ENCODE measurements at places on chromosomes 4 and X. TPM values are rescaled to one million over a fixed set of nuclear protein-coding genes. Genes with fewer than 3 reads are reported as not detected.

GRCh38 chrX:121639781-121640180 is 592.4 kb downstream of the GLUD2 start:
- H3K27ac ChIP-seq = no peak overlapping the region
- H3K36me3 ChIP-seq = no peaks in the 10 kb centered on the region
- no peak overlapping the region for H3K4me3 ChIP-seq
- no peaks in the 10 kb centered on the region for H3K27me3 ChIP-seq
- DNase-seq = no peak
- no peaks in the 10 kb centered on the region for H3K4me1 ChIP-seq

DNA sequence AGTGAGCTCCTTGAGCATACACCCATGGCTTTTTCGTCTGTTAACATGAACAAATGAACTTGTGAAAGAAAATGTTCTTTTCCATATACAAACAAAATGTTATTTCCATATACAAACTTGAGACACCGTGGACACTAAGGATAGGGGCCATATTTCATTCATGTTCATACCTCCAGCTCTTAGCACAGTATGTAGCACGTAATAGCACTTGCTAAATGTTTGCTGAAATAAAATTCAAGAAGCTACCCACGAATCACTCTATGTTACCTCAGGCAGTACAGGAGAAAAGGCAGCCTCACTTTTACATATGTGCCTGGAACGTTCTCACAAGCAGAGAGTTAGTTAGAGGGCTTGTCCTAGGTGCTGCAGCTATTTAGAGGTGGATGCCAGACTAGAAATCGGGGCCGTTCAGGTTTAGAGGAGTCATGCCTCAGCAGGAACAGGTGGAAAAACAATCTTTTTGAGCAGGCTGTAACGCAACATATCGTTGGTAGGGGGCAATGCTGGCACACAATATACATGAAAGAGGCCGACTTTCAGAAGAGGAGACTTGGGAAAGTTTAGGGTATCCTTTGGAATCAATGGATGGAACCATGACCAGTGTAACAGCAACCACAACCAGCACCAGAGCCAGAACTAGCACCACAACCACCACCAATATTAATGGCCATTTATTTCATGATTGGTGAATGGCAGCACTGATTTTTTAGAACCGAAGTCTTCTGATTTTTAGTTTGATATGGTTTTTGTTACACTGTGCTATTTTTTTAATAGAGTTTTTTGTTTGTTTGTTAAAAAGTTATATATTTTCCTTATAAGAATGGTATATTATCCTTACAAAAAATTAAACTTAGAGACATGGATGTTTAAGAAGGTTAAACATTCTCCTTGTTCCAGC is 14.8 kb upstream of the PAQR3 start:
- H3K27me3 ChIP-seq = peaks cover 5% of the 10 kb centered on the region
- no peak for DNase-seq
- H3K36me3 ChIP-seq = no peaks in the 10 kb centered on the region
- H3K4me3 ChIP-seq = no peak overlapping the region

- no peak overlapping the region for H3K27ac ChIP-seq
- H3K4me1 ChIP-seq = no peaks in the 10 kb centered on the region
- no peaks in the 10 kb centered on the region for H3K36me3 ChIP-seq
- no peak for DNase-seq
- no peaks in the 10 kb centered on the region for H3K27me3 ChIP-seq
Measured at GRCh38 chrX:105273326-105273725, 52.8 kb upstream of the TEX13A start.

DNA sequence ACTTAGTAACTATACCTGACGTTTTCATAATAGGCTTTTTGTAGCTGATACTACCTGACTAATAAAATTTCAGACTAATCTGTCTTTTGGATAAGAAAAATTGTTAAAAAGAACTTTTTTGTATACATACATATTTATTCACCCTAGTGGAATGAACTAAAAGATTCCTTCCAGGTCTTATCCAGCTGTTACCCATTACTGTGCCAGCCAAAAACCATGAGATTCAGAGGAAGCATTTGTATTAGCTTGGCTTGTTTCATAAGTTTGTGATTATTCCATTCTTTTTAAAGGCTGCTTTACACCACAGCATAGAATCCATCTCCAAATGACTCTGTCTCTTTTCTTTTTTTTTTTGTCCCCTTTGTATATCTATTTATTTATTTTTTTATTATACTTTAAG is 149.4 kb downstream of the FAT4 start:
- H3K4me1 ChIP-seq = no peaks in the 10 kb centered on the region
- peaks cover 3% of the 10 kb centered on the region for H3K36me3 ChIP-seq
- no peak for DNase-seq
- no peaks in the 10 kb centered on the region for H3K27me3 ChIP-seq
- no peak overlapping the region for H3K4me3 ChIP-seq
- H3K27ac ChIP-seq = no peak overlapping the region

GRCh38 chr4:163815776-163816175 is 321.3 kb downstream of the TMA16 start:
- no peaks in the 10 kb centered on the region for H3K36me3 ChIP-seq
- no peaks in the 10 kb centered on the region for H3K27me3 ChIP-seq
- DNase-seq = no peak
- no peaks in the 10 kb centered on the region for H3K4me1 ChIP-seq
- no peak overlapping the region for H3K27ac ChIP-seq

GRCh38 chr4:106986486-106986885 is 49.6 kb downstream of the DKK2 start:
- no peak for DNase-seq
- no peaks in the 10 kb centered on the region for H3K27me3 ChIP-seq
- H3K36me3 ChIP-seq = no peaks in the 10 kb centered on the region
- no peak overlapping the region for H3K4me3 ChIP-seq

DNA sequence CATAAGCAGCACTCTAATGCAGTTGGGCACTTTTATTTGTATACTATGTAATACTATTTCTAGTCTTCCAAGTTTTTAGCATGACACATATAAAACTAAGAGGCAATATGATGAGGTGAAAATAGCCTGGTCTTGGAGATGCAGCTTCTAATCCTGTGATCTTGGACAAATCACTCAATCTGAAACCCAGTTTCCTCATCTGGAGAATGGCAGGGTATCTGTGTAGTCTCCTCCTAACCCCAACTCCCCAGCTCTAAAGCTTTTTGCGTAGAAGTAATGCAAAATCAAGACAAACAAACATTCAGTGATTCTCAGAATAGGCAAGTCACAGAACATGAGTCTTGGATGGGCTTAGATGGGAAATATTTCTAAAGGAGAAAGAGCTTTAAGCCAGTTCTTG is 36.7 kb upstream of the IL21 start:
- H3K4me3 ChIP-seq = no peak overlapping the region
- no peaks in the 10 kb centered on the region for H3K36me3 ChIP-seq
- DNase-seq = no peak

DNA sequence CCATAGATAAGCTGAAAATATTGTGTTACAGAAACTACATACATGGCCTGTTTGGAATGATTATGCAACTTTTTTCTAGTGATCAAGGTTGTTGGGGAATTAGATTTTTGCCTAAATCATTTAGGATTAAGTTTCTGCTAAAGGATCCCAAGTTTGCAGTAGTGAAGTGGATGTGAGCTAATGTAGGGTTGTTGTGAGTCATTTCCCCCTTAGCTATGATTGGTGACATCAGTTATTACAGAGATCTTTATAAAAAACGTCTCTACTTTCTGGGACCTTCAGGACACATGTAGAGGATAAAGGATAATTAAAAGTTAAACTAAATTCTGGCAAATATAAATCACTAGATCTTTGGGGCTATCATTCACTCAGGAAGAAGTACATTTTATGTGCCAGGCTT is 133.3 kb downstream of the GATB start:
- H3K36me3 ChIP-seq = no peaks in the 10 kb centered on the region
- no peak overlapping the region for H3K4me3 ChIP-seq
- H3K27me3 ChIP-seq = peaks cover 17% of the 10 kb centered on the region

DNA sequence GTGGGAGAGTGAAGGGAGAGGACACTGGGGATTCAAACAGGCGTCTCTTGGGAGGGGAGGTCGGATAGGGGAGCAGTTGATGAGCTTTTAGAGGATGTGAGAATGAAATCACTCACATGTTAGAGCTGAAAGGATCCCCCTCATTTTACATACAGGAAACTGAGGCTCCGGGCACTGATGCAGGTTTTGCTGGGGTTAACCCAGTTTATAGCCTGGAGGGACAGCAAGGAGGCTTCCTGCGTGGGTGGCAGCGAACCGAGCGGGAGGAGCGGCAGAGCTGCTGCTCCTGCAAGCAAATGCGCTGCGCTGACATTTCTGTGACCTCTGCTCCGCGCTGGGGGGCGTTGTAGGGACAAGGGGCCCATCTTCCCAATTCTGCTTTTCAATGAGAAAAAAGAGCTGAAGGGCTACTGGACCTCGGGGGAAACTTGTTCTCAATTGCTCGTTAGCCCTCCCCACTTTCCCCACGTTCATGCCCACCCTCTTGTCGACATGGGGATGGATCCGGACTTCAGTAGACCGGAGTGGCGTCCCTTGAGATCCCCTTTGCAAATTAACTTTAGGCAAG is 1.2 kb upstream of the NEUROG2 start:
- H3K4me3 ChIP-seq = no peak overlapping the region
- H3K4me1 ChIP-seq = no peaks in the 10 kb centered on the region
- H3K27ac ChIP-seq = no peak overlapping the region
- DNase-seq = no peak
- H3K36me3 ChIP-seq = no peaks in the 10 kb centered on the region

GRCh38 chr4:4899202-4899925 is 39.9 kb downstream of the MSX1 start:
- peaks cover 11% of the 10 kb centered on the region for H3K27me3 ChIP-seq
- H3K36me3 ChIP-seq = no peaks in the 10 kb centered on the region
- H3K4me3 ChIP-seq = no peak overlapping the region
- no peak overlapping the region for H3K27ac ChIP-seq
- H3K4me1 ChIP-seq = no peaks in the 10 kb centered on the region

DNA sequence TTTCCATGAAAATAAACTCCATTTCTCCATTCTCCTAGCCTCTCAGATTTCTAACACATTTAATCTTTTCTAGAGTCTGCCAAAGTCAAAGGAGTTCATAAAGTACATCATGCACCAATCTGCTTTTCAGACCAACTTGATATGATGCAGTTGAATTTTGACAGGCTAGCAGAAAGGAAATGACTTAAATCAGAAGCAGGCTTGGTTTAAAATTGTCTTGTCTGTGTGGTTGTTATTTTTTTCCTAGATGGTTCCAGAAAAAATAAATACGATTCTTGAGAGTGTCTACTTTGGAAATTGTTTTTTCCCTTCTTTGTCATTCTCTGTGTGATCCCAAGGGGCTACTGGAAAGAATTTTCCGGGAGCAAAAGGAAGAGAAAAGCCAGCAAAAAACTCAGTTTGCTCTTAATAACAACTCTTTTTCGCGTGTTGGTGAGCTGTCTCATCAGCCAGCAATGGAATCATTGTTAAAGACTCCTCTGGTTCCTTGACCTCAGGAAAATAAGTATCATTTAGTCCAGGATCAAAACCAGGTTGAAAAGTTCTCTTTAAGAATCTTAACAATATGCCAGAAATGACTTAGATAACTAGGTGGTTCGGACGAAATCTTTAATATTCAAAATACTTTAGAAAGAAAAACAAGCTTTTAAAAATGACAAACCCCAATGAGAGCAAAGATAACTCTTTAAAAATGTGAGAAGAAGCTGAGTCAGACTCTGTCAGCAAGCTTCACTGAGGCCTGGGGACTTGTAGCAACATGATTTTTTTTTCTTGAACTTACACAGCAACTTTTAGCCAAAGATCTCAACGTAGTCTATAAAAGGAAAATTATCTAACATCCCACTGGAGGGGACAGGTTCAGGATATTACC is 49.7 kb upstream of the GAB1 start:
- H3K4me3 ChIP-seq = no peak overlapping the region
- H3K4me1 ChIP-seq = peaks cover 11% of the 10 kb centered on the region

DNA sequence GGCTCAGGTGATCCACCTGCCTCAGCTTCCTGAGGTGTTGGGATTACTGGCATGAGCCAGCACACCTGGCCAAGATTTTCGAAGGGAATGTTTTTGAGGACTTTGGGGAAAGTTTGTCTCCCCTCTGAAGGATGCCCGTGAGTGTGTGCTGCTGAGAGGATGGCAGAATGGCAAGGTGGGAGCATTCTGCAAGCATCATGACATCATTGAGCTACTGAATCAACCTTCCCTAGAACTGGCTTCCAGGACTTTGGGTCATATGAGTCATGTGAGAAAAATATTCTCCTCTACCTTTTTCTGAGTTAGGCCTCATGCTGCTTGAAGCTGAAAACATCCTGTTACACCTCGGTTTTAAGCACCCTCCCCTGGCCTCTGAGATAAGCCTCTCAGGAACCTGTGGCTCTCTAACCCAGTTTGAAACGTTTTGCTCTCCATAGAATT is 31.0 kb downstream of the TMEM131L start:
- H3K4me1 ChIP-seq = peaks cover 20% of the 10 kb centered on the region
- no peak overlapping the region for H3K27ac ChIP-seq
- H3K4me3 ChIP-seq = no peak overlapping the region
- DNase-seq = peak; percentile 70

GRCh38 chr4:52750819-52751486 is at the start of gene ERVMER34-1:
TSS of gene ERVMER34-1 (minus strand) at chr4:52751425. CDS start at chr4:52745520, 5,905 bp downstream.
- H3K4me1 ChIP-seq = peaks cover 4% of the 10 kb centered on the region
- H3K27ac ChIP-seq = no peak within 1 kb of the TSS

DNA sequence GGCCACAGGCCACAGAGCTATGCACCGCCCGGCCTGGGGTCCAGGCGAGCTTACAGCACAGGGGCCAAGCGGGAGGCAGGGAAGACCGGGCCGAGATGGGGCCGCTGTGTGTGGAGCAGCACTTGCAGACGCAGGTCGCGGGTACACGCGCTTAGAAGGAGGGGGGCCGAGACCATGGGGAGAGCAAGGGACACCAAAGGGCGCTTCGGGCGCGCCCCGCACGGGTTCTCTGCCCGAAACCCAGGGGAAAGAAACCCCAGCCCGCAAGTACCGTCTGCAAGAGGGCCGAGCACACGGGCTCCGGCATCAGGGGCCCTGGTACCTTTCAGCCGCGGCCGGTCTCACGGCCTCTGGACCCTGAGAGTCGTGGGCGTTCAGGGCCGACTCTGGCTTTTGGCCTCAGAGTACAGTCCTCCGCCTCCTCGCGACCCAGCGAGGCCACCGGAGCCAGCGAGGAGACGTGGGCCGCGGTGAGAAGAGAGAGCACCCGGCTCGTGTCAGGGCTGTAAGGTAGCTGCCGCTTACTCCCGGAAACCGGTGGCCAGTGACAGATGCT is 342 bp downstream of the EOLA2 start:
- H3K36me3 ChIP-seq = peaks cover 7% of the 10 kb centered on the region
- peak; percentile 0 for DNase-seq
- no peaks in the 10 kb centered on the region for H3K4me1 ChIP-seq
- H3K27me3 ChIP-seq = no peaks in the 10 kb centered on the region
- peak overlapping the region; percentile 82 for H3K4me3 ChIP-seq

- peaks cover 2% of the 10 kb centered on the region for H3K4me1 ChIP-seq
- no peak overlapping the region for H3K4me3 ChIP-seq
Measured at GRCh38 chr4:98939892-98940298, 11.0 kb upstream of the EIF4E start.

TCEAL6 gene
- not detected for total RNA-seq

UGT2A1 gene
- total RNA-seq = not detected

PPP4R3C gene
- not detected for total RNA-seq

FAM149A gene
- 0.83 TPM for total RNA-seq

SRPK3 gene
- 0.36 TPM for total RNA-seq

CORIN gene
- total RNA-seq = 20.3 TPM

MAGEA8 gene
- not detected for total RNA-seq
